ENCODE measurements at places on chromosomes 3 and 15.

DNA sequence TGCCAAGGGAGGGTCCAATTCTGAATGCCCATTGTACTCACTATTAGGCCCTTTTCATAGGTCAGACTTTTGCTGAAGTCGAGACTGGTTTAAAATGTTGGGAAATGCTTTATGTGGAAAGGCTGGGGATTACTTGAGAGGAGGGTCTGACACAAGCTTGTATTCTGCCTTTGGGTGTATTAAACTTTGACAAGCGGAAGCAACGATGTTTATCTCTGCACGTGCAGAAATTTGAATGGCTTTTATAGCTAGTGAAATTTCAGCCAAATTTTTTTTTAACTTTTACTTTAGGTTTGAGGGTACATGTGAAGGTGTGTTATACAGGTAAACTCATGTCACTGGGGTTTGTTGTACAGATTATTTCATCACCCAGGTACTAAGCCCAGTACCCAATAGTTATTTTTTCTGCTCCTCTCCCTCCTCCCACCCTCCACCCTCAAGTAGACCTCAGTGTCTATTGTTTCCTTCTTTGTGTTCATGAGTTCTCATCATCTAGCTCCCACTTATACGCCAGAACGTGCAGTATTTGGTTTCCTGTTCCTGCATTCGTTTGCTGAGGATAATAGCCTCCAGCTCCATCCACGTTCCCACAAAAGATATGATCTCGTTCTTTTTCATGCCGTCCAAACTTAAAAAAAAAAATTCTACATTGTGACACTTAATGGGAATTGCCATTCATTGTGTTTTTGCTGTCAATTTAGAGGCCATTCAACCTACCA lies 223.0 kb upstream of the BHLHE40 start:
- no peak for DNase-seq

GRCh38 chr15:61185759-61186158 lies 43.3 kb downstream of the RORA start:
- no peak for DNase-seq

GRCh38 chr3:2535206-2535605 lies 436.5 kb downstream of the CNTN4 start:
- no peak for DNase-seq

- no peak for DNase-seq
These were observed 512.1 kb downstream of the ROBO1 start for GRCh38 chr3:79255702-79256101.

GRCh38 chr15:86183596-86184491 lies 104.2 kb downstream of the AGBL1 start:
- DNase-seq: peak; percentile 29

DNA sequence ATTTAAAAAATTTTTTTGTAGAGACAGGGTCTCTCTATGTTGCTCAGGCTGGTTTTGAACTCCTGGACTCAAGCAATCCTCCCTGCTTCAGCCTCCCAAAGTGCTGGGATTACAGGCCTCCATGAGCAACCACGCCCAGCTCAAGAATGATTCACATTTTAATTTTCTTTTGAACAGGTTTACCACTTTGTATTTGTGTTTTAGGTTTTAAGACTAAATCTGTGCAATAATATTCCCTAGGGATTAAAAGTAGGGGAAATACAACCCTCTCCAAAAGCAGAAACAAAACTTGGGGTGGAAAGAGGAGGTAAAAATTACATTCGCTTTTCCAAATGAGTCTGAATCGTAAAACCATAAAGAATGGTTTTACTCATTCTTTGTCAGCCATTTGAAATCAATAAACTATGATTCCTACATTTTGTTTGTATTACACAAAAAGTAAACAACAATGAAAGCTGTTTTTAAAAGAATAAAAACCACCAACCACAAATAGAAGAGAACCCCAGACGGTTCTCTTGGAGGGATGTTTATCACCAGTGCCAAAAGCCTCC lies 37.8 kb downstream of the SLC24A1 start:
- no peak for DNase-seq

DNA sequence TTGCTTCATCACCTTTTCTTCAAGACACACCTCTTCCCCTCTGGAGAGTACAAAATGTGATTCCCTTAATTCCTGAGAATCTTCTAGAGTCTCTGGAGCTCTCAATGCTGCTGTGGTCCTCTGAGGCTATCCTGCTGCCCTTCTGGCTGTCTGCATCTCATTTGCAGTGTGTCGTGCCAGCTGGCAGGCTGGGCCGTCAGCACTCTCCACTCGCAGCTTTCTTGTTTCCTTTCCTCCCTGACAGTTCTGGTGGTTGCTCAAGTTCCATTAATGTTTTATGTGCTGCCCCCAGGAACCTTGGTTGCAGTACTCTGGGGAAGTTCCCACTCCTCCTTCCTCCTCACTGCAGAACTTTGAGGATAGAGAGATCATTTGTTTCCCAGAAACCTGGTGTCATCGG lies 210.8 kb upstream of the ROPN1 start:
- no peak for DNase-seq

DNA sequence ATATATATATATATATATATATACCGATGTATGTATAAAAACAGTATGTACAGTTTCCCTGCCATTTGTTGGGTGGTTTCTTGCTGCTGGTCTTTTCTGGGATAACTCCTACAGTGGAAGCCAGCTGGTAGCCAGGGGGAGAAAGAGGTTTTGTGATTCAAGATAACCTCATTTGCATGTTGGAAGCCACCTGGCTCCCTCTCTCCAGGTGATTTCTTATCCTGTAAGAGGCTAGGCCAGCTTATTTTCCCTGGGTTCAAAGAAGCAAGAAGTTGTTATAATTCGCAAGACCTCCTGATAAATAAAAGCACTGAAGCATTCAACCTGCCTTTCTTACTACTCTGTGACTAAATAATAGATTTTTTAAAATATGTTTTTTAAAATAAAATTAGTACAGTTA lies 443.3 kb downstream of the VGLL3 start:
- no peak for DNase-seq

DNA sequence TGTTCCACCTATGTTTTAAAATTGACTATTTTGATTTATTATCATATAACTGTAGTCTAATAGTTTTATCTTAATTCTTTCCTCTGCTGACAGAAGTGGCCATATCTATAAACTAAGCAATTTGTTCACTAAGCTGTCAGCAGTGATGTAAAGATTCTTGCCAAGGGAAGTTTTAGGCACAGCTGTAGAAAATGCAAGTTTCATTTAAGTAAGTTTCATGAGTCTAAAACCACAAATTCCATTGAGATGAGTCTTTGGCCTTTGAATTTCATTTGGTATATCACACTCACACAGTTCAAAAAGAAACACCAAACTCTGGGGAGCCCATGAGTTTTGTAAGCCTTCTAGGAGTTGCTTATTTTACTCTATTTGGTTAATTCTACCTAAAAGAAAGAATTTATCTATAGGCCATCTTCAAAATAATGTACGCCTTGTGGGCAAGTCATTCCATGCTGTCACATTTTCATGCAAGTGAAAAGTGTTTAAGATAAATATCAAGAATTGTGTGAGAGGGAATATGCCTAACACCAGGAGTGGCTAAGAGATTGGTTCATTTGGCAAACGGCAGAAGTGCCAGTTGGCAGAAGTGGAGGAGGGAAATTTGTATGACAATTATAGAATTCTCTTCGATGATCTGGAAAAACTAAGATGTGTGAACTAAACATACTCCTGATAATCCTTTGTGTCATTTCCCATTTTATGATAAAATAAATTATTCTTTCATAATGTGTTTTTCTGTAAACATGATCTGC lies 292.9 kb downstream of the ZIC4 start:
- DNase-seq: no peak

GRCh38 chr3:55165278-55165677 lies 237.4 kb upstream of the LRTM1 start:
- no peak for DNase-seq

- DNase-seq: no peak
These were observed 66.0 kb upstream of the BLM start for GRCh38 chr15:90650956-90651689.

DNA sequence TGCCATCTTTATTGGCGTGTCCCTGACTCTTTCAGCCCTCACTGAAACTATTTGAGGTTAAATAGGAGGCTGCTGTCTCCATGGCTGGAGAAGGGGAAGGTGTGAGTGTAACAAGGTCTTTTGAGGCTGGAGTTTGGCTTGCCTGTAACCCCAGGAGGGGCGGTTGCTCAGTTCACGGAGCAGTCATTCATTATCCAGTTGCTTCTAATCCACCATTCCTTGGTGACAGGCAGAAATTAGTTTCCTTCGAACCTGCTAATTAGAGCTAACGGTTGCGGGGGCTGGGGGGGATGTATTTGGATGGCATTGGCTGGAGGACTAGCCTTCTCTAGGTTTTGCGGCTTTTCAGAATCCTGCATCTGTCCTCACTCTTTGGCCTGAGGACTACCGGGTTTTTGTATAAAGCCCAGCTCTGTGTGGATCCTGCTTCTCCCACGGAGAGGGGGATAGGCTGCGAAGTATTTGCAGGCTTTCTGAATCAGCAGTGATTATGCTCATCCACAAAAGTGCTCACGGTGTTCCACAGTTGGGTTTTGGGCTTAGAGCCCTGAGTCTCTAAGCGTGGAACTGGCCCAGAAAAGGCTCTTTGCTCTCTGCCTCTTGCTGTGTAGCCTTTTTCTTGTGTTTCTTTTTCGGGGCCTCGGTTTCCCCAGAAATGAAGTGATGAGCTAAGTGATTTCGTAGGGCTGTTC lies 18.6 kb downstream of the FGD5 start:
- DNase-seq: no peak

DNA sequence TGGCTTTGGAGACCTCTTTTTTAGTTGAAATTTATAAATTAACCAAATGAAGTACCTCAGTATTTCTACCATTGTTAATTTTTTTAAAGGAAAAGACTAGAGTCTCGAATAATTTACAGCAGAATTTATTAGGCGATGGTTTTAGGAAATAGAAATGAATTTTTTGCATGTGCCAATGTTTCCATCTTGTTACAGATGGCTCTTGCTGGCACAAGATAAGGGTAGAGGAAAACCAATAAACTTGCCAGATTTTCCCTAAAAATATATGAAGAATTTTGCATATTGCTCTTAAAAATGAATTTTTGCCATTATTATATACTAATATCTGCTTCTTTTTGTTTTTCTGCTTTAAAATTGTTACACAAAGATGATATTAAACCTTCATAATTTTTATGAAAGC lies 380.7 kb downstream of the NLGN1 start:
- DNase-seq: no peak

DNA sequence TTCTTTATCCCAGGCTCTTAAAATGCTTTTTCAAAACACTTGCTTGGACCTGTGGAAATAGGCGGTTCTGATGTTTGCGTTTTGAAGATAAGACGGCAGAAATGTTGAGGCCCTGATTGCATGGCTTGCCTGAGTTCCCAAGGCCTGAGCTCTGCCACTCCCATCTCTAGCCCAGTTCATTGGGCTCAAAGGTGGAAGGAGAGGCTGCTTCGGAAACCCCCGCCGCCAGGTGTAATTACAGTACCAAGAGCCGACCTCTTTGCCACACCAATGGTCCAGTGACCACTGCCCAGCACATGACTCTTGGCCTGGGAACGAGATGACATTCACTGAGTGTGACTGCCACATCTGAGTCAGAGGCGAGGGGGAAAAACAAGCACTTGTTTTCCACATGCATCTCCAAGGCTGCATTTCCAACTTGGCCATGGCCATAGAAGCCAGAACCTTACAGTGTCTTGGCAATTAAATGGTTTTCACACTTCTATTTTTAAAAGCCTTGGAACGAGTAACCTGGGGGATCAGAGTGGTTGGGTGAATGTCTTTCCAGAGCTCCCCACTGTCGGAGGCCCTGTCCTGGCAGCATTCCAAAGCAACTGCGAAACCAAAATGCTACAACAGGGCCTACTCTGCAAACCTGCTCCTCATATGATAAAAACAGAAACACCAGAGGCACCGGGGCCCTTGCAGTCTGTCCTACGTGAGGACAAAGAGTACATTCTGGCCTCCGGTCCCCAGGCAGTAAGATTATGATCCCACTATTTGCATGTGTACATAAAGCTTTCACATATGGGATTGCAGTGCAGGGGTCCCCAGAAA lies 63.8 kb upstream of the CGNL1 start:
- DNase-seq: no peak

DNA sequence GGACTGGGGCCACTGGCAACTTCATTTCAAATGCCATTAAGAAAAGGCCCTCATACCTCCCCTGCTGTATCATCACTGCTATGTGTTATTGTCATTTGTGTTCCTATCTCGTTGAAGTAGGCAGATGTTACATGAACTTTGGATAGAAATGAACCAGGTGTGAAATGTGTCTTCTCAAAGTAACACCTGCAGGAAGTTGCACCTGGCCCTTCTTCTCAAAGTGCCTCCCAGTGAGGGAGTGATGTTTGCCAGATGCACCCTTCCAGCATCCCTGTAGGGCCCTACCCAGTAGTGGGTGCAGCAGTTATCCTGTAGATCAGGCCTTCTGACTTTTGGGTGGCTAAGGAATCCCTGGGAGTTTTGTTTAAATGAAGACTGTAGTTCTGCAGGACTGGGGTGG lies 197.7 kb upstream of the CTNNB1 start:
- DNase-seq: no peak

- DNase-seq: peak; percentile 52
These were observed 23.1 kb downstream of the BHLHE40 start for GRCh38 chr3:5002174-5002870.

DNA sequence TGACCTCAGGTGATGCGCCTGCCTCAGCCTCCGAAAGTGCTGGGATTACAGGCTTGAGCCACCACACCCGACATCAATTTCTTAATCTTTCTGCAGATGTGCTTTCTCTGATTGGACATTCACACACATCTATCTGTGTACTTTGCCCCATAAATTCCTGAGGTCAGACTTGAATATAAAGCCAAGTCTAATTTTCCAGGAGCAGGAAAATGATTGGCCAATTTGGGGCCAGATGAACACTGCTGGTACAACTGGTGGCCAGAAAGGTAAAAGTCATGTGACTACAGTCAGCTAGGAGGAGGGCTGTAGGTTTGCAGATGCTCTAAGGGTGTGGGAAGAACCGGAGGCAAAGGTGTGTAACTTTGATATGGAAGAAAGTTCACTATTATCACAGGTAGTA lies 3.2 kb upstream of the RAD51 start:
- no peak for DNase-seq

DNA sequence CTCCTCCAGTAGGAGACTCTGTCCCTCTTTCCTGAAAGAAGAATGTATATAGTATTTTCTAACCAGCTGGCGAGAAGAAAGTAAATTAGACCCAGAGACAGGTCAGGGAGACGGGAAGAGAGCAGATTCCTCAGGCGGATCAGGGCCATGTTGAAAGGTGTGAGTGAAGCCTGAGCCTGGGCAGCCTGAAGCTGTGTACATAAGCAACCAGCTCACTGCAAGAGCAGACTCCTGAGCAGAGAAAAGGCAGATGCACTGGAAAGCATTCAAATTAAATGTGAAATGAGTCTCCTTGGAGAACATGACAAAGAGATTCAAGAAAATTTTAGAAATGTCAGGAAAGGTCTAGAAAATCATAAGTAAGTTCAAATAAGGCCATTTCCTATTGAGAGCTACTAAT lies 165.8 kb downstream of the GOLIM4 start:
- no peak for DNase-seq

DNA sequence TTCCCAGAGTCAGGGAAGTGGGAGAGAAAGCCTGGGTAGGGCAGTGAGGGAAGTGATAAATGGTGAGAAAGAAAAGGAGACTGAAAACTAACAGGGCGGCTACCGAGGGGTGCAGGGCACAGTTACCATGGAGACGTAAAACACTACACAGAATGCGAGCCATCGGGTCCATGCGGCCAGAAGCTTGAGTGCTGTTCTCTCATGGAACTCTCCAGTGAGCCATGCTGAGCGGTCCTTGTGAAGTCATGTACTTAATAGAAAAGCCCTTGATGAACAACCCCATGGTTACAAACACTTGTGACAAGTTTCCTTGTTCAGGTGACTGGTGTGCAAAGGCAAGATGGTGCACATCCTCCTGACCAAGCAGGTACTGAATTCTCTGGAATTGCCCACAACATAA lies 3.7 kb upstream of the PLA2G4F start:
- no peak for DNase-seq

Data from stimulated activated CD4-positive, alpha-beta T cell treated with anti-CD3 and anti-CD28 coated beads, Interleukin-12 subunit alpha, Interleukin-12 subunit beta, amount 100 ng/mL, for 24 hours (primary cell).